ENCODE measurements at places on chromosomes 1 and 21.

GRCh38 chr1:51576085-51576444 is 40.8 kb upstream of the OSBPL9 start:
- no peak for DNase-seq

- DNase-seq = no peak
Observed at GRCh38 chr1:39370602-39371001, 120.8 kb upstream of the BMP8A start.

DNA sequence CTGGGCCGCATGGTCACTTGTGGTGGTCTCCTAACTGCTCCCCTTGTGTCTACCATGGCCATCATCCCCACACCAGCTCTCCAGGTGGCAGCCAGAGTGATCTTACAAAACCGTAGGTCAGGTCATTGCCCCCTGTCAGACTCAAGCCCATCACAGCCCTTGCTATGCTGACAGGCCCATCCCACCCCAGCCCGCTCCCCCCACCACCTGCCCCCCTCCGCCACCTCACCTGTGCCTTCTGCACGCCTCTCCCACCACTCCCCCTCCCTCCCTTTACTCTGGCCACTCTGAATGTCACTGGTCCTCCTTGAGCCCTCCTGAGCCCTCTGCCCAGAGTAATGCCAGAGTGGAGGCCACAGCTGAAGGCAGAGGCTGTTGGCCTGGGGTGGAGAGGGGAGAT is 28.5 kb downstream of the TEX35 start:
- no peak for DNase-seq

GRCh38 chr1:47482786-47483185 is 44.9 kb downstream of the FOXD2 start:
- DNase-seq = no peak

- DNase-seq = no peak
Observed at GRCh38 chr1:246199086-246199645, 307.9 kb downstream of the SMYD3 start.

- DNase-seq = no peak
Observed at GRCh38 chr1:11373895-11374747, 101.1 kb downstream of the UBIAD1 start.

DNA sequence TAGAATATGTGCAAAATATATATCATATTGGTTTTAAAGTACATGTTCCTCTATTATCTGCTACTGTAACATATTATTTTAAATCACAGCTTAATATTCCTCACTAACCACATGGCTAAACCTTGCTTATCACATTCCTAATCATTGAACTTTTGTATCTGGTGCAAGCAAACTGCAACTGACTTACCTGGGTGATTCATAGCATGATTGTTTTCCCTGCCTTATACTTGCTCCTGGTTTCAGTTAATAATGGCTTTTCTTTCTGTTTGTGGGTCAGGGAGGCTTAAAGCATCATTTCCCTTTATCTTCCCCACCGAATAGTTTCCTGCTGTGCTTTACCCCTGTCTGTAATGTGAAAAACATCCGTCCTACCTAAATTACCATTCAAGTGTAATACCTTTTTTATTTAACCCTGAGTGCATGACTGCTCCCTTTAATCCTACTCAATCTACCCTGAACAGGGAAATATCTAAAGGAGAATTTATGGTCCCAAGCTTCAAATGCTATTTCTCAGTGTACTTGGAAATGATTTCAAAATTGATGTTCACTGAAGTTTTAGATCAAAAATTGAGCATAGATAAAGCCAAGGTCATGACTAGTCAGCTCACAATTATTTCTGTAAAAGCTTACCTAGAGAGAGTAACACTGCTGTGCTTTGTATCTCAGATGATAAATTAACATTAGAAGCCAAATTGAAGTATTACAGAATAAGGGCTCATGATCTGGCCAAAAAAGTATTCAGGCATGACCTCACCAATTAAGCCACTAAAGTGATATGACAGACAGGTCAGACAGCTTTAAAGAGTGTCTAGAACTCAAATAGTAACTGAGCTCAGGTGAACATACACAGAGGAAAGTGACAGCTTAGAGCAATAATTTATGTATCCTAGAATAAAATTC is 507.1 kb downstream of the BRINP3 start:
- DNase-seq = no peak

DNA sequence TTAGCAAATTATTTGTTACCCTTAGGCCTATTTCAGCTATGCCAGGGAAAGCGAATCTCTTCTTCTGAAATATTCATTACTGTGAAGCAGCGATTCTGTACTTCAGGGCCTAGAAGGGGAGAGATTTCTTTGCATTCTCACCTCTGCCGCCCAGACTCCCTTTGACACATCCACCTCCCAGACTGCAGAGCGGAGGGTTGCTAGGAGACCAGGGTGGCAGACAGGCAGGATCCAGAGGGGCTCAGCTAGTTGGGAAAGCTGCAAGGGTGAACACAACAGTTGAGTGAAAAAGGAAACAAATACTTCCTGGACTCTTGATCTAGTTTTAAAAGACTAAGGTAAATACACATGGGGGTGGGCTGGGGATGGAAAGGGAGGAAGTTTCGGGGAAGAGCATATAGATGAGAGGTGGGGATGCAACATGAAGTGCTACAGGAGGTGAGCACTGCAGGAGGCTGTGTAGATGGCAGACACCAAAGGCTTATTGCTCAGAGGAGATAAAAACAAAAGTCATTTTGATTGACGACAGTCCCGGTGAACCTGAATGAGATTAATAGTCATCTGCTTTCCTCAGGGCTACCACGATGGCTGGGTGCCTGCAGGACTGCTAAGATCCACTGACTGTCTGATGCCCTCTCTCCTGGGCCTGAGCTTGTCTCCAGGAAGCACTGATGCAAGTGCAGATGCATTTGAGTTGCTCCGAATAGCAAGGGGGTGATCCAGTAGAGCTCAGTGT is 26.4 kb upstream of the RAB3GAP2 start:
- no peak for DNase-seq

GRCh38 chr1:175895966-175896365 is 152.6 kb upstream of the TNR start:
- no peak for DNase-seq

DNA sequence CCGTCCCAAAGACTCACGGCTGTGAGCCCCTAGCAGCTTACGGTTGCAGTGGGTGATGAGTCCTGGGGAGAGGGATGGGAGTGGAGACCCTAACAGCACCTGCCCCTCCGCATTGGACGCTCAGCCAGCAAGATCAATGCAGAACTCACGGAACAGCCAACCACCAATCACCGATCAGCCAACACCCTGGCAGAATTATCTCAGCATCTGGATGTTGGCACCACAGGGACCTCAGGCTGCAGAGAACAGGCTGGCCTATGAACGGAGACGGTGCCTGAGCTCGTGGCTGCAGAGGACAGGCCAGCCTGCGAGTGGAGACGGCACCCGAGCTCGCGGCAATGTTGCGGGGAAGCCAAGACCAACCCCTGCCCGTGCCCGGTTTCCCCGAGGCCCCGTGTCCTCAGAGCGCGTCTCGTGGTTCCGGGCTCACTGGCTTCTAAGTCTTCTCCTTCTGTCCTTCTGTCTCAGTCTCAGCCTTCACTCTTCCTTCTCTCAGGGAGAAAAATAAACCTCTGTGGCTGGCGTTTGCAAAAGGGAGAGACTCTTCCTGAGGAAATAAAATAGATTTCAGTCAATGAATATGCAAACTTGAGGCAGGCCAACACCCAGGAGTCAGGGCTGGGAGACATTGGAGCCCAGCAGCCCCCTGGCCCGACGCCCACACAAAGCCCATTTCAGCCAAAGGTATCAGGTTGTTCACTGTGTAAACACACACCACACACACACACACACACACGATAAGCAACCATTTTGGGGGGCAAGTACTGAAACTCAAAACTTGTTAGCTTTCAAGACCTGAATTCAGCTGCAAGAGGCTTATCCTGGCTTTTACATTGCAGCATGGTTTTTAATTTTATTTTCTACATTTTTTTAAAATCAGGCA is 67.8 kb downstream of the SIK1 start:
- no peak for DNase-seq

All from hematopoietic multipotent progenitor cell treated with erythropoietin and hydrocortisone succinate and interleukin-3 and kit ligand, for 17 days (in vitro differentiated cells).